ENCODE measurements at places on chromosomes 12 and 14.

DNA sequence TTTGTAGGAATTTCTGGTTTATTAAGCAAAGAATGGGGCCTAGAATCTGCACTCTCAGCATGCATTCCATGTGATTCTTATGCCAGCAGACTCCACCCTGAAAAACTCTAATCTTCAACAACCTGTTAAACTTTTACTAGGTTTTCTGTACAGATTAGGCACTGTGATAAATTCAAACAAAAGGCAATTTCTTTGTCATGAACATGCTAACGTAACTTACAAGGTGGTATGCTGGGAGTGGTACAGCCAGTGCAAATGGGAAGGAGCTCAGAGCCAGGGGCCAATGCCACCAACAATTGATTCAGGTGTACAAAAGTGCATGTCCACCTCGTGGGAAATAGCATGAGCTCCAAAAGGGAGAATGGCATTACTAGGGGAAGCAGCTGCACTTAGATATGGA lies 83.0 kb downstream of the PPFIBP1 start:
- DNase-seq: no peak

GRCh38 chr12:40907115-40907527 lies 214.9 kb downstream of the CNTN1 start:
- no peak for DNase-seq

- DNase-seq: no peak
Observed at GRCh38 chr14:85464135-85464895, 65.6 kb upstream of the FLRT2 start.

DNA sequence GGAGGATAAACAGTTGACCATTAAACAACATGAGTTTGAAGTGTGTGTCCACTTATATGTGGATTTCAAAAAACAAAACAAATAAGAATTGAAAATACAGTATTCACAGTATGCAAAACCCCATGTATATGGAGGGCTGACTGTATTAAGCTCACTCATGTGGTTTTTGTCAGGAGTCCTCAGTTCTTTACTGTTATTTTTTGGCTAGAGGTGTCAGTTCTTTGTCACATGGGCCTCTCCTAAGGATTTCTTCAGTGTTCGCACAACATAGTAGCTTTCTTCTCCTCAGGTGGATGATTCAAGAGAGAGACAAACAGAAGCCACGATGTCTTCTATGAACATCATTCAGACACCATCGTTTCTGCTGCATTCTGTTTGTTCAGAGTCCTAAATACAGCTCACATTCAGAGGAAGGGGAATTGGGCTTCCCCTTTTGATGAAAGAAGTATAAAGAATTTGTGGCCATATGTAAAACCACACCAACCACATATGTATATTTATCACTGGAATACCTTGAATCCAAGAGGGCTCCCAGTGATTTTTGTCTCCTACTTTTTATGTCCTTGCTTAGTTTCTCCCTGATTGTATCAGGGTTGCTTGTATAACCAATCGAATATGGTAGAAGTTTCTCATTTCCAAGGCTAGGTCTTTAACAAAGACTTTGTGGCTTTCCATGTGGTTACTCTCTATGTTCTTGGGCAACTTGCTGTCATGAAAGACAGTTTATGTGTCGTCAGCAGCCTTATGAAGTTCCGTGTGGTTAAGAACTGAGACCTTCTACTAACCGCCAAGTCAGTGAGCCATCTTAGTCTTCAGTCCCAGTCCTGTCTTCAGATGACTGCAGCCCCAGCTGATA lies 18.9 kb downstream of the MNAT1 start:
- peak; percentile 99 for DNase-seq

DNA sequence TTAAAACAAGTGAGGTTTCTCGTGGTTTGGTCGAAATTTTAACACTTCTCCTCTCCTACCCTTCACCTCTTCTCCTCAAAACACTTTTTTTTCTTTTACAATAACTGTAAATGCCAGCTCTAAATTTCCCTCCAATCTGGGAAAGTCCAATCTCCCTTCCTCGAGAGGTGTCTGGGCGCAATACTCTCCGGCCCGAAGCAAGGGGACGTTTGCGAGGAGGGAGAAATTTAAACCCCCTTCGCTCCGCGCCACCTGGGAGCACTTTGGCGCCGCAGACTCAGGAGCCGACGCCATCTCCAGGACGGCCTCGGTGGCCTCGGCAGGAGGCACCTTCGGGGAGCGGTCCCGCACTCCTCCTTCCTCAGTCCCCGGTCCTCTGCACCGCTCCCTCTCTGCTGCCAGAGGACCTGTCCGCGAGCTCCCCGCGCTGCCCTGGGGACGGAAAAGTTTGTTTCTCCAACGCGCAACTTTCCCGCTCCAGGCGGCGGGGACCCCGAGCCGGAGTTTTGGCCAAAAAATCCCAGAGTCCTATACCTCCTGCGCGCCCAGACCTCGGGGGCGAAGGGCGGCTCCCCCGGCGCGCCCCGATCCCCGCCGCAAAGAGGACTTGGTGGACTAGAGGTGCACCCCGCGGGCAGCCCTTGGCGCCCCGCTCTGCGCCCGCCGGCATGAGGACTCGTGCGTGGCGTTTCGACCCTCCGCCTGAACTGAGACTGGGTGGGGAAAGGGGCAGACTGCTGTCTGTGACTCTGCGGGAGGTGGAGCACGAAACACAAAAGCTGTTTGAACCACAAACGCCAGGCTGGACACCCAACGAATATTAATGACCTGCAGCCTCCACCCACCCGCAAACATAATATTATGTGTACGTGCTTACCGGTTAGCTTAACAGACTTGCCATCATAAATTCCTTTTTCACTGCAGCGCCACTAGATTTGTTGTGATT lies 95.2 kb upstream of the HMGA2 start:
- no peak for DNase-seq

DNA sequence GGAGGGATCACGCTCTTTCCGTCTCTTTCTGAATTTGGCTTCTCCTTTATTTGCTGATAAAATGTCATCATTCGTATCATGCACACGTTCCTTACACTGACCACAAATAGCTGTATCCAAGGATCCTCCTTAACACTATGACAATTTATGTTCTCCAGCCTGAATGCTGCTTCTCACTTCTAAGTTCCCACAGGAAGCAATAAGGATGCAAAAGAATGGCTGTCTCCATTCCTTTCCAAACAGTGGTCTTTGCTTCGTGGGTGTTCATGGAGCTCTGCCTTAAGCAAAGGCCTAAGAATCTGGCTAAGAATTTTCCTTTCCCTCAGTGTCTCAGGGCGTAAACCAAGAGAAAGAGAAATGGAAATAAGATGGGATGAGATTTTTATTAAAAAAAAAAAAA lies 200.2 kb downstream of the ITPR2 start:
- no peak for DNase-seq

DNA sequence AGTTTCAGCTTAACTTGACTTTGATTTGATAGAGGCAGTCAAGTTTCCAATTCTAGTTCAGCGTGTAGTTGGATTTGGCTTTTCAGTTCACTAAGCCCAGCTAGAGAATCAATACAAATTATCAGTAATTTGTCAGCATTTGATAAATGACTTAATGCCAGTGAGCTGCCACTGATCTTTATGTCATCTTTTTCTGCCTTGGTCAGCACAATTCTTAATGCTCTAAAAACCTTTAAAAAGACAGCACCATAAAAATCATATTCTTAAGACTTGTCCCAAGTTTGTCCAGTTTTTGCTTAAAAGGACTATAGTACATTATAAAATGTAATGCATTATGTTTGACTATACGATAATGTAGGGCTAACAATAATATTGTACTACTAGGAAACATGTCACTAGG lies 920.5 kb downstream of the LRFN5 start:
- DNase-seq: no peak

GRCh38 chr12:51977320-51977753 lies 25.8 kb downstream of the ACVR1B start:
- peak; percentile 63 for DNase-seq

DNA sequence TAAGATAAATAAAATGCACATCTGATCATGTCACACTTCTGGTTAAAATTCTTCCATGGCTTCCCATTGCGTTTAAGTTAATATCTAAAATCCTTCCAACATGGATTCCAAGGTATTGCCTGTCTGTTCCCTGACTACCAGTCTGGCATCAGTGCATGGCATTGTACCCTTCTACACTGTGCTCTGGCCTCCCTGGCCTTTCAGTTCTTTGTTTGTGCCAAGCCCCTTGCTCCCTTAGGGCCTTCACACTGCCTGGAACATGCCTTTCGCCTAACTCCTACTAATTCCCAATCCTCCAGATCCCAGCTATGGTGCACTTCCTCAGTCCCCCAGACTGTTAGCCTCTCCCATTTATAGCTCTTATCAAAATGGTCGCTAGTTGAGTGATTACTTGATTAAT lies 6.3 kb downstream of the CIPC start:
- no peak for DNase-seq

GRCh38 chr12:111636209-111636945 lies 37.3 kb upstream of the ATXN2 start:
- DNase-seq: no peak

DNA sequence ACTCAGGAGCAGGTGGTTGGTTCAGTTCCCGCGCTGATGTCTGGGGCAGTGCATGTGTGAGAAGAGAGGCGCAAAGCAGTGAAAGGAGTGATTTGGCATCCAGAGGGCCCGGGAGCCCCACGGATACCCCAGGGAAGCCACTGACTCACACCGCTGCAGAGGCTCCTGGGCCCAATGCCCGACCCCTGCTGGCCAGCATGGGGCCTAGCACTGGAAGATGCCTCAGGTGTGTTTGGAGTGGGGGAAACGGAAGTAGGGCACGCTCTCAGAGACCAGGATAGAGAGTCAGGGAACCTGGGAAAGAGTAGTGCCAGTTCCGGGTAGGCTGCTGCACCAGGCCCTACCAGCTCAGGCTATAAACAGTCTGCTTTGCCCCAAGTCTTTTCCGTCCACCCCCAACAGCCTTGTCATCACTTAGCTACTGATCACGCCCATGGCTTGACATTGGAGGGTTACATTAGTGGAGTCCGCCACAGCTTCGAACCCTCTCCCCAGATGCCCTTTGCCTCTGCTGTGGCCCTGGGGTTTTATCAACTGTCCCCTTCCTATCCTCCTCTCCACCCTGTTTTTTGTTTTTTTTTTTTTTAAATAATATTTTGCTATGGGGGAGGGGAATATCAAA lies 9.5 kb upstream of the CSAD start:
- no peak for DNase-seq

GRCh38 chr12:21025656-21026055 lies 105.3 kb upstream of the SLCO1B1 start:
- DNase-seq: no peak

DNA sequence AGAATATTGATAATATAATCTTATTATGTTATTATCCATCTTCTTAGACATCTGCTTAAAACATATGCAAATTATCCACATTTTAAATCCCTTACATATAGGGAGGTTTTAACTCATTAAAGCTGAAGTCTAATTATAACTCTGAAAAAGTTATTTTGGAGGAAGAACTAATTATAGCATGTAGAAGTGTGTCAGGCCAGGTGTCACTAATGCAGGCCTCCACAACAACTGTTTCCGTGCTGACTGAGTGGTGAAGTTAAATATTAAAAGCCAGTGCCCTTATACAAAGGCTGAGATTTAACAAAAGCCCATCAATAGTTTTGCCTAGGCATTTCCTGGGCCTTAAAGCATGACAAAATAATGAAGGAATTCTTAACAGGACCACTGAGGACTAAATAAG lies 157.4 kb downstream of the LRRK2 start:
- DNase-seq: no peak

GRCh38 chr12:75154388-75154787 lies 55.3 kb downstream of the KCNC2 start:
- no peak for DNase-seq

GRCh38 chr12:96669786-96670185 lies 180.4 kb downstream of the CFAP54 start:
- no peak for DNase-seq

GRCh38 chr12:55931780-55932550 lies 1.0 kb downstream of the DGKA start:
- no peak for DNase-seq

GRCh38 chr12:139585-139984 lies 73.0 kb downstream of the IQSEC3 start:
- DNase-seq: no peak

GRCh38 chr12:46217541-46218321 lies 51.1 kb downstream of the SLC38A1 start:
- DNase-seq: peak; percentile 99

DNA sequence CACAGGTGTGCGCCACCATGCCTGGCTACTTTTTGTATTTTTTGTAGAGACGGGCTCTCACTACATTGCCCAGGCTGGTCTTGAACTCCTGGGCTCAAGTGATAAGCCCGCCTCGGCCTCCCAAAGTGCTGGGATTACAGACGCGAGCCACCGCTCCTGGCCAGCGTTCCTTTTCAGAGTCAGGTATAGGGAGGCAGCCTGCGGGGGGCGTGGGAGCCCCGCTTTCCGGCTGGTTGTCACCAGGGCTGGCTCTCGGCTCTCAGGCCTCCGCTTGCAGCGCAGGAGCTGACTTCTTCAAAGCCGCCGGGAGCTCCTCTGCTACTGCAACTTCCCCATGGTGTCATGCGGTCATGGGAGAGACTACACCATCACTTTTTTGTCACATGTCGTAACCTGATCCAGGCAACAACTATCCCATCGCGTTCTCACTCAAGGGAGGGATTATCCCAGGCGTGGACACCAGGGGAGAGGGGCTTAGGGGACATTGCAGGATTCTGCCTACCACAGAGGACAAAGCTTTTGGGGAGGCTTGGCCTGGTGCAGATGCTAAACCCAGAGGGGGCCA lies 129.4 kb downstream of the SCARB1 start:
- DNase-seq: peak; percentile 91

DNA sequence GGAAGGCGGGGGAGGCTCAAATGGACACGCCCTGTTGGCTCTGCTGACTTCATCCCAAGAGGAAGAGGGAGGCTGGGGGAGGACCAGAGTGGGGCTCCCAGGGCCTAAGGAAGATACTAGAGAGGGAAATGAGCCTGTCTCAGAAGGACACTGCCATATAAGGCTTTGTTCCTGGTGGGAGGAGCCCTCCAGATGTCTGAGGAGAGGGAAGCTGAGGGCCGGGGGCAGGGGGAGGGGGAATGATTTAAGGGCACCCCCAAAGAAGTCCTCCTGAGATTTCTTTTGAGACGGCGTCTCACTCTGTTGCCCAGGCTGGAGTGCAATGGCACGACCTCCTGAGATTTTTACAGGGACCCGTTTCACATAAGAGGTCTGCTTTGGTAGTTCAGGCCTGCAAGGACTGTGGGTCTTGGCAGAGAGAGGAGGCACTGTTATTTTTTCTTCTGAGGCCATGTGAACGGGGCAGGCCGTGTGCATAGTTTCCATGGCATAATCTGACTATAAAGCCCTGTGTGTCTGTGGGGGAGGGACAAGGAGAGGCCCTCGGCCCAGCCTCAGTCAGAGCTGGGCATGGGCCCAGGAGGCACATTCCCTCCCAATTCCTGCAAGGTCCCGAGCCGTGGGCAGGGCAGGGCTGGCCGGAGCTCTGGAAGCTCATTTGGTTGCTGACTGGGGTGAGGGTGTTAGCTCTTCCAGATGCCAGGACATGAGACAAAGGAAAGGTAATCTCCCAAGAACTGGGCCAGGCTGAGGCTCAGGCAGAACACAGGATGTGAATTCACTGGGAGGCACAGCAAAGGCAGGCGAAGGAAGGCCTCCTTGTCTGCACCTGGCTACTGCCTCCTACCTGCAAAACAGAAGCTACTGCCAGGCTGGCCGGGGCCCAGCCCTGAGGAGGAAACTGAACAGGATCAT lies 22.2 kb upstream of the PLEKHG3 start:
- peak; percentile 27 for DNase-seq

GRCh38 chr12:123954647-123955350 lies 17.8 kb downstream of the CCDC92 start:
- DNase-seq: no peak

All from MV-4-11 (cell line).